Right ventricle myocardium inferior (tissue), 1 donor: ENCODE measurements at places on chromosomes 7 and 10.
A peak's percentile ranks its signal among the peaks of the same experiment; 100 is the strongest.

DNA sequence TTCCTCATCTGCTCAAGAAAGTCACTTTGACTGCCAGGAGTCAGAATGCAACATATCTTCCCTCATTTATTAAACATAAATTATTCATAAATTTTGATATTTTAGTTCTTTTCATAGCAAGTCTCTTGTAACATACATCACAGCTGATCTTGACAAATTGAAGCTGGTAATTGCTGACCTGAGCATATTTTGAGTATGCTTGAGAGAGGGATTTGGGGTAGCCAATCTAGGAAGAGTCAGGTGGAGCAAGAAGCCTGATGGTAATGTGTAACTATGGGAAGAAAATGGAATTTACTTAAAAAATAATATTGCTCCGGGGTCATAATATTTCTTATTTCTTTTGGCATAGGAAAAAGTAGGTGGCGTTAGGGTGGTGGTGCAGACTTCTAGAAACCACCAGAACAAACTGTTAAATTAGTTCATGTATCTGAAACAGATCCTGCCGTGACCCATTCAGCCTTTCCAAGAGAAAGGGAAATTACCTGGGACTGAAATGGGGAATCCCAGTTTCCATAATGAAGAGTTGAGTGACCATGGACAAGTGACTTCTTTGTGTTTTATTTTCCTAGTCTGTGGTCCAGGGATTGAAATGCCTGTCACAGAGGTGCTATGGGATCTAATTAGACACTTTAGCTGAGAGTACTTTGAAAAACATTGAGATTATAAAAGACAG, 12.9 kb downstream of the CPED1 start:
- DNase-seq = no peak

GRCh38 chr7:124072603-124073309, 39.9 kb upstream of the TMEM229A start:
- no peak for DNase-seq

DNA sequence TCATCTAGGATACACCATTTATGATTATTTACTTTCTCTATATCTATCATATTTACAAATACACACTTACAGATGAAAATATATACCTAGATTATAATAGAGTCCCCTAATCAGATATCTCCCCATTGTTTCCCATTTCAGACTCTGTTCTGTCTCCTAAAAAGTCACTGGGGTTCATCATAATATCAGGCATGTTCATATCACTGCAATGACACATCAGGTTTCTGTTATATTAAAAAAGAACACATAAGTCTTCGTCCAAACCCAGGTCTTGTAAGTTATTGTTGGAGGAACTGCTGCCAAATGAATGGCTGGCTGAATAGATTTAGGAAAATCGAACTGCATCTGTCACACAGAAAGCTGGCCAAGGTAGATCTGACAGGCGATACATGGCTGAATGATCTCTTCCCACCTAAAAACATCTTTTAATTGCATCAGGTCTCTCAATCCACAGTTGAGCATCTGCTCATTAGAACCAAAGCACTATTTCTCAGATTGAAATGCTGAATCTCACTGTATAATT, 178.7 kb downstream of the CACNA2D1 start:
- no peak for DNase-seq

DNA sequence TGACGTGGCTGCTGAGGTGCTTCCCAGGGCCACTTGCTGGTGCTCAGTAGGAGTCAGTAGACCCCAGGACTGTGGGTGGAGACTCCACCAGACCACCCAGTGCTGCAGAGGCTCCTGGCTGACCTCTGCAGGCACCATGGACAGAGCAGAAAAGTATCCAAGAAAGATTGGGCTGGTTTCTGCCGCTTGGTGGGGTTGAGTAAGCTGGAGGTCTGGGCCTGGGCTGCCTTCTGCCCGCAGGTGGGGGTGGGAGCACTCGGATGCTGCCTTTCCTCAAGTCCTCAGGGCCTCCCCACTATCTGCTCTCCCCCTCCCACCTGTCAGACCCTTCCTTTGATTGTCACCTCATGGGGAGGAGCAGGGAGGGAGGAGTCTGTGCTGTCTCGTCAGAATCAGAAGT, 91.6 kb downstream of the WDR37 start:
- DNase-seq = no peak

- DNase-seq = no peak
These were observed 448.1 kb upstream of the SEMA3D start for GRCh38 chr7:85634951-85635350.

DNA sequence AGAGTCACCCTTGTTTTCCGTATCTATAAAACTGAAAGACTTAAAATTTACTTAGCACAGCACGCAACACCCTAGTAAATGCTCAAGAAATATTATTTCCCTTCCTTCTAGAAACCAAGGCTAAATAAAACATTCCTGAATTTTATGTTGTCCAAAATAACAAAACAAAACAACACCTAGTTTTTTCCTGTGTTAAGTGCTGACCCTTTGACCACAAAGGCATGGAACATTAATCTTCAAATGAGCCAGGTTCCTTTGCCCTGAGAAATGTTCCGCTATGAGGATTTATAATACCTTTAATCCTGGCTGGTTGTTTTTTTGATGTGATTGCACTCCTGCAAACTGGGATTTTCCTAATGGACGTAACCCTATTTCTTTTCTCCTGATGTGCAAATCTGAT, 29.0 kb upstream of the DGKI start:
- no peak for DNase-seq

GRCh38 chr7:128830231-128831177, at the start of gene FLNC:
Gene FLNC, plus strand, starts transcription at chr7:128830406. Its CDS starts 232 bp downstream, at chr7:128830638.
- peak; percentile 80 for DNase-seq

- DNase-seq = no peak
These were observed 15.4 kb upstream of the CCDC3 start for GRCh38 chr10:13016886-13017285.

GRCh38 chr7:99594948-99595745, 2.9 kb upstream of the TMEM225B start:
- no peak for DNase-seq

GRCh38 chr7:37390114-37390513, 58.5 kb downstream of the ELMO1 start:
- peak; percentile 73 for DNase-seq

GRCh38 chr10:47339186-47339735, 8.9 kb upstream of the RBP3 start:
- DNase-seq = no peak

DNA sequence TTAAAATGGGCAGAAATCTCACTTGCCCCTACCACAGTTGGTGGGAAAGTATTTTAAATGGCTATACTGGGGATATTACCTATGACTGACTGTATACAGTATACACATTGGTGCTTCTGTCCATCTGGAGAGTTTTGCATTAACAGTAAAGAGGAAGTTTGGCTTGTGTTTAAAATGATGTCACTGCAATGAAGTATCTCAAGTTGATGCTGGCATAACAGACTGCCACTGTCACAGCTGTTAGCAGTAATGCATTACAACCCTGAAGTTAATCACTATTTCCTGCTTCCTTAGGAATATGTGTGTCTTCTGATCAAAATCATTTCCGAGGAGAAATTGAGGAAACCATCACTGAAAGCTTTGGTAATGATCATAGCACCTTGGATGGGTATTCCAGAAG, 1.9 kb downstream of the DKK1 start:
- no peak for DNase-seq

DNA sequence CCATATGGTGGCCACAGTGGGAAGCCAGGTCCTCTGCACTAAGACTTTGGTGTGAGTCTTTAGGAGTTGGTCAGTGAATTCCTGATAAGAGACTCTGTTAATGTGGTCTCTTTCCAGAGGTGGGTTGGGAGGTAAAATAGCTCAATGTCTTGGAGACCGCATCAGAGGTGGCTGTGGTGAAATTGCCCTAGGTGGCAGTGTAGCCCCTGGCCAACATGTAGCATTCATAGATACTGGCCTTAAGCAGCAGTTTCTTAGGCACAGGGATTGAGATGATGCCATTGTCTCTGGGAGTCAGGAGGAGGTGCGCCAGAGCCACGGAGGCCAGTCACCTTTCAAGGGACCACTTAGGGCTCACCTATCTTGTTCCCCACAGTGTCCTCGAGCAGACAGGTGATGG, 202.8 kb downstream of the CREB5 start:
- DNase-seq = no peak

DNA sequence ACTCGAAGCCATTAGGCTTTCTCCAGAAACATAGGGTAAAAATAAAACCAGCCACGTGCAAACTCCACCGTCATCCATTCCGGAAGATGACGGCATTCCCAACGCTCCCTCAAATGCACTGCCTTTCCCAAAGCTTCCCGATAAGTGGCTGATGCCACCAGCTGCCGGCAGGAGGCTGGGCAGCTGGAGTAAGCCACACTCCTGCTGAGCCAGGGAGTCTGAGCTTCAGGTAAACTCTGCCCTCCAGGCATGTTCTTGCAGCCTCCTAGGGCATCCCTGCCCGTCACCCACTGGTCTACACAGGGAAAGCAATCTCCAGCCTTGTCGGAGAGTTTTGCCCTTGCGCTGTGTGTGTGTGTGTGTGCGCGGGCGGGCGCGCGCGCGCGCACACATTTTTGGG, 40.5 kb upstream of the TMEM273 start:
- DNase-seq = no peak

DNA sequence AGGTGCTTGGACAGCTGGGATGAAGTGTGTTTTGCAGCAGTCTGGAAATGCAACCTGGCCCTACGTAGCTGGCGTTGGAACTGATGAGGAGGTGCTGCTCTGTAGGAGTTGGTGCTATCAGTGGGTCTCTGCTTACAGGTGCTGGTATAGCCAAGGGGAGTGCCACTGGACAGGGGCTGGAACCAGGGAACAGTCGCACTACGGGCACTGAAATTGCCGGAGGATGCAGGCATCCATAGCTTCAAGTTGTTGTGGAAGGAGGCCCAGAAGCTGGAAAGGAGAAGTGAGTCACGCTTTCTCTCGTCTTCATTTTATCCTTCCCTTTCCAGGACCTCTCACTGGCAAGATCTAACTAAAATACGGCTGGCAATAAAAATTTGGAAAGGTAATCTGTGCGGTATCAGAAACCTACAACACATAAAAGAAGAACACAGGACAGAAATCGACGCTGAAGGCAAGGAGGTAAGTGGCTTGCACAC, 25.8 kb downstream of the MACC1 start:
- no peak for DNase-seq

GRCh38 chr10:25573316-25573715, 360.7 kb upstream of the MYO3A start:
- no peak for DNase-seq

GRCh38 chr10:70772627-70773026, 12.6 kb downstream of the TBATA start:
- DNase-seq = no peak
